Activated CD4-positive, CD25-positive, alpha-beta regulatory T cell treated with anti-CD3 and anti-CD28 coated beads, Interleukin-2, amount 50 U/mL, for 72 hours (primary cell): ENCODE measurements at places on chromosomes 11 and 22.

DNA sequence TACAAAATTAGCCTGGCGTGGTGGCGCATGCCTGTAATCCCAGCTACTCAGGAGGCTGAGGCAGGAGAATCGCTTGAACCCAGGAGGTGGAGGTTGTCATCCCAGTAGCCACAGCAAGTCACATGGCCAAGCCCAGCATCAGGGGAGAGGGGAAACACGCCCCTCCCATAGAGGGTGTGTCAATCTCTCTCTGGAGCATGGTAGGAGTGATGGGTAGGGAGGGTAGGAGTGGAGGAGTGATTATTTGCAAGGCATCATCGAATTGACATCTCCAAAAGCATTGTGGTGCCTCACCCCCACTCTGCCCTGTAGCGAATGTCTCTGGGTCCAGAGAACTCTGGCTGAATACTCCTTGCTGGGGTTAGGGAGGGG lies 6.1 kb upstream of the SSTR3 start:
- no peak for DNase-seq

- no peak for DNase-seq
Measured at GRCh38 chr11:105524286-105524685, 85.6 kb upstream of the GRIA4 start.

DNA sequence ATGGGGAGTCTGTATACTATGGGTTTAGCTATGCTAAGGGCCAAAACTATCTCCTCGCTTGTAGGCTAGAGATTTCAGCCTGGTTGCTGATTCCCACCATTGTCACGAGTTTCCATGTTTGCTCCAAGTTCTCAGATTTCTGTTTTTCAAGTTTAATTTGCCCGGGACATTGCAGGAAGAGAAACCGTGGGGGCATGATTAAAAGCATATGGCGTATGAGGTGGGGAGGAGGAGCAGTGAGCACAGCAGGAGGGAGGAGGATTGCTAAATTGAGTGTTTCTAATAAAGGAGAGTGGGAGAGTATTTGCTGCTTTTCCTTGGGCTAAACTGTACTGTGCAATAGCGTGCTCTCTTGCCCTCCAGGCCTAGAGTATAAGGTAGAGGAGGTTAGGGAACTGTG lies 558.4 kb downstream of the METTL15 start:
- DNase-seq, result no peak

- no peak for DNase-seq
Measured at GRCh38 chr22:48358886-48359612, 1468.6 kb downstream of the BRD1 start.

DNA sequence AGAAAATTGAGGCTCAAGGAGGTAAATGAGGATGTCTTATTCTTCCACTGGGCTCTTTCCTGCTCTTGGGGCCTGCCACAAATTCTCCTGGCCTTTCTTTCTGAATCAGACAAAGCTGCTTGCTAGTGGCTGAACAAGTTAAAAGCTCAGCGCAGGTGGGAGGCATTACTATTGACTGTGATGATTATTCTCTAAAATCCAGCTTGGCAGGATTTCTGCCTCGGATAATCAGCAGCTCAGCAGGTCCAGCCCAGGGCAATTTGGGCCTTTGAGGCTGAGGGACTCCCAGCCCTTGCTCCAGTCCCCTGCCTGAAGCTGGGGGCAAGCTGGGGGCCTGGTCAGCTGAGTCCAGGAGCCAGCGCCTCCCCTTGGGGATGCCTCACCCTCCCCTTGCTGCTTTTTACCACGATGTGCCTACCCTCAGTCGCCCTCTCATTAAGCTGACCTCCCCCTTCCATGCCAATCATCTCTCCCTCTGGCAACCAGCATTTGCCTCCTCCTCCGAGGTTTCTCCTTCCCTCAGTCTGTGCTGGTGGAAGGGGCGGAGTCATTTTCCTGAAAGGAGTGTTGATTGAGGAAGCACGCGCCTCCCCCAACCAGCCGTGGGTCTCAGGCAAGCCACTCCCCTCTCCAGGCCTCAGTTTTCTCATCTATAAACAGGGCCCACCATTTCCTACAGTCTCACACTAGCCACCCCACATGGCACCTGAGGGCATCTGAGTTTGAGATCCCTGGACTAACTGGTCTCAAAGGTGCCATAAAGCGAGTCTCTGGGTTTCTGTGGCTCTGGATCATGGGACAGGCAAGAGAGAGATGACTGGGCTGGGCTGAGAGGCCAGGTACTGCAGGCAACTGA lies 60.6 kb upstream of the PRDM11 start:
- no peak for DNase-seq

GRCh38 chr11:77602381-77603088 lies 12.8 kb downstream of the AQP11 start:
- no peak for DNase-seq

- DNase-seq, result no peak
Measured at GRCh38 chr11:76772100-76772782, 10.9 kb upstream of the TSKU start.

DNA sequence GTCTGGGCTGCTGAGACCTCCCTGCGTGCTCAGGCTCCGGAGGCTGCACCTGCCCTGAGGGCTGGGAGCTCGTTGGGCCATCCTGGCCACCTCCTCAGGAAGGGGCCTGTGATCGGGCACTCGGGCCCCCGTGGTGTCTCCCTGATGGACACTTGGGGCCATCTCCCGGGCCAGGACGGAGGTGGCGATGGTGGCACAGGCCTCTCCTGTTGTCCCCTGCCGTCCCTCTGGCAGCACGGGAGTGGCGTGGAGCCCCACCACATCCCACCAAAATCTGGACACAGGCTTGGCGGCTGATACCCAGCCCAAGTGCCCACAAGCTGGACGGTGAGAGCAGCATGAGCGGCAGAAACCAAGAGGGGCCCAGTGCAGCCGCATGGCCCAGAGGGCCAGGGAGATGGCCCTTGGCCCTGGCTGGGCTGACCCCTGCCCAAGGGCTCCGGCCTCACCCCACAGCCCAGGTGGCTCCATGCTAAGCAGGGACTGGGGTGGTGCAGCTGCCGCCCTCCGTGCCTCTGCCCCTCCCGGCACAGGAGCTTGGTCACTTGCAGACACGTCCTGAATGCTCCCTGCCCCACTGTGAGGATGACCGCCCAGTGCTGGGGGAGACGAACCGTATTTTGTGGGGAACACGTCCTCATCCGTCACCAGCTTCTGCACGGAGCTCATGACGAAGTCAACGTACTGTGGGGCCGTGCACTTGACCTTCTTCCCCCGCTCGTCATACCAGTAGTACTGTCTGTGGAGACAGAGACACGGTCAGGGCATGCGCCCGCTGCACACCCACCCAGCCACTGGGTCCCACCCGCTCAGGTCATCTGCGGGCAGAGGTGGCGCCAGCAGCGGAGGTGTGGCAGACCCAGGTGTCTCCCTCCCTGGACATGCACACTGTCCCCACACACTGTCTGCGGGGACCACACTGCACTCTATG lies 15.6 kb downstream of the MOB2 start:
- no peak for DNase-seq
